T-helper 9 cell (primary cell): ENCODE measurements at places on chromosomes 3 and 15.

GRCh38 chr3:58164906-58165821 is 45.6 kb downstream of the DNASE1L3 start:
- DNase-seq, result no peak

GRCh38 chr3:194870394-194871110 is 184.9 kb downstream of the FAM43A start:
- no peak for DNase-seq

- no peak for DNase-seq
These were observed 84.9 kb downstream of the ARNT2 start for GRCh38 chr15:80489030-80489594.

GRCh38 chr3:45960289-45960688 is 17.0 kb downstream of the CXCR6 start:
- DNase-seq, result no peak

GRCh38 chr3:129558081-129558771 is 15.3 kb downstream of the H1-8 start:
- DNase-seq, result no peak

DNA sequence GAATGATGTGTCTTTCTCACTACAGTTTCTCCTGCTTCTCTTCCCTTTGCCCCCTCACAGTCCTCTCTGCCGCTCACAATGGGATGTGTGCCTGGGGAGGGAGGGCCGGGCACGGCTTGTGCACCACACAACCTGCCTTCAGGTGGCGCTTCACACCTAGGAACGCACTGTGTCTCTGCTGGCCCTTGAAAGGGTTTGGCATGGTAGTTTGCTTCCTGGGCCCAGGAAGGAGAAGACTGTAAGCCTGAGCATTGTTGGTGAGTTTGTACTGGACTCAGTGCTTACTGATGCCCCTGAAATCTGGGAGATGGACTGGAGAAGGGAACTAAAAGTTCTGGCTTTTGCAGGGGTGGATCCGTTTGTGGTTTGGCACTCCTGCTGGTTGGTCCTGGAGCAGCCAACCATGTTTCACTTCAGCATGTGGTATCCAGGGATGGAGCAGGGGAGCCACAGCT is 9.2 kb downstream of the ALPK3 start:
- DNase-seq, result no peak

DNA sequence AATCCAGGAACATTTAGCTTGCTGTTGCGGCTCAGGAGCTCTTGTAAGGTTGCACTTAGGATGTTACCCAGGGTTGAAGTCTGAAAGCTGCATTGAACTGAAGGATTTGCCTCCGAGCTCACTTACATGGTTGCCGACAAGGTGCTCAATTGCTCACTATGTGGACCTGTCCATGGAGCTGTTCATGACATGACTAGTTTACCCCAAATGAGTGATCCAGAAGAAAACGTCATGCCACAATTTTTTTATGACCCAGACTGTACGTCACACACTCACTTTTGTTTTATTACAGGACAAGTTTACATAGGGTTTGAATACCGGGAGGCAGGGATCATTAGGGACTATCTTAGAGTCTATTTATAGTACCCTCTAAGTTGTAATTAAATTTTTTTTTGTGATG is 21.0 kb upstream of the CLDN11 start:
- no peak for DNase-seq

DNA sequence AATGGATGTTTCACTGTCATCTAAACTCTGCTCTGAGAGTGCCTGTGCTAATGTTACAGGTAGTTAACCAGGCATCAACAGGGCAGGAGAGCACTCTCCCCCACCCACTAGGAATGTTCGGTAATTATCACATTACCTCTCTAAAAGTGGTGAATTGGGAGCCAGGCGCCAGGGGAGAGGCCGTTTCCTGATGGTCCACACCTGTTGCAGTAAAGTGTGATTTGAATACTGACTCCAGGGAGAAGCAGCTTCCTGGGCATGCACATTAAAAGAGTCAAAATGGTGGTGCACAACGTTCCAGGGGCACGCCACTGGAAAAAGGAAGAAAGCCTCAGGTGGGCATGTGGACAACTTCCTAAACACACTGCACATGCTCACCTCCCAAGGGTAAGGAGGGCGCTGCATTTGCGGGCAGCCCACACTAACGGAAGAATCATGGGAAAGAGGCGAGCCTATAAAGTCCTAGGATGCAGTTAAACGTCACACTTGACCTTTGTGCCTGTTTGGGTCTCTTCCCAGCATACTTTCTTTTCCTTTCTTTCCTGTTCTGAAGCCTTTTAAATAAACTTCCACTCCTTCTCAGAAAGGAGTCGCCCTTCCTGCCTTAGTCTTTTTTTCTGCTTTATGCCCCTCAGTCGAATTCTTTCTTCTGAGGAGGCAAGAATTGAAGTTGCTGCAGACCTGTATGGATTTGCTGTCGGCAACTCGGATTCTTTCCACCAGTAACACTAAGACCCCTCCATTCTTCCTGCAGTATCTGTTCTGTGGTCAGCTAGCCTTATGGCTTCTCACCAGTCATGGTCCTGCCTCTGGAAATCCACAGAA is 28.9 kb upstream of the GPD1L start:
- DNase-seq, result no peak

GRCh38 chr15:51768018-51768417 is 16.6 kb downstream of the TMOD2 start:
- DNase-seq, result no peak
